Endothelial cell of umbilical vein (primary cell): ENCODE measurements at places on chromosomes 4 and X. TPM values are rescaled to one million over a fixed set of nuclear protein-coding genes. Genes with fewer than 3 reads are reported as not detected.

The CXCL11 gene
- polyA plus RNA-seq: 0.91 and 1.0 TPM in 2 replicates

DNA sequence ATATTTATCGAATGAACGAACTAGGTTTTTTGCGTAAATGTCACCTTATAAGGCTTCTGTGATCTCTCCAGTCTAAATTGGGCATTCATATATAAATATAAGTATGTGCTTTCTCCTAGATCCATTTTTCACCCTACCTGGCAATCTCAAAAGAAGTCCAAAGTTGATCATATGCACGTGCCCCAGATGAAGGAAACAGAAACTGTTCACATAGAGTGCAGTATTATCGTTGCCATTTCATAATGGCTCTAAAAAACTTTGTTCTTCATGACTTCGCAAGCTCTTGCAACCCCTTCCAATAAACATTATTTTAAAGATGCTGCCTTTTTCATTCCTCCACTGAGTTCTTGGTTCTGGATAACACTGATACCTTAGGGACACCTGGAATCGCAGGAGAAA is 708 bp downstream of the INTS12 start:
- DNase-seq: no peak

GRCh38 chr4:182189103-182189878 is 53.9 kb upstream of the TENM3 start:
- no peak for DNase-seq

DNA sequence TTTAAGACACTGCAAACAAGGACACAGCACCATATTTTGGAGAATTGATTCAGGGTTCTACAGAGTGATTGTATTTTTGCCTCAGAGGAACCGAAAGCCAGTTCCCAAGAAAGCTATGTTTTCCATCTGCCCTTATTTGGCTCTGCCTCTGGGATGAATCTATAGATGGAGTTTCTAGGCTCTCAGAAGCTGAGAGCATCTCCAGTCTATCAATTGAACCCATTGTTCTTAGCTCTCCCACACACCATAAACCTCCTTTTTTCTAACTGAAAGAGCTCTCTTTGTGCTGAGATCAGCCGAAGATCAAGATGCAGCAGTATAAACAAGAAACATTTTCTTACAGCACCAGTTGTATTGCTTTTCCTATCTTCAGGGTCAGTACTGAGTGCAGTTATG is 16.9 kb downstream of the PLP1 start:
- no peak for DNase-seq

GRCh38 chr4:84031401-84031800 is 467.7 kb downstream of the NKX6-1 start:
- no peak for DNase-seq
